ENCODE measurements at places on chromosomes 13 and 19. TPM values are rescaled to one million over a fixed set of nuclear protein-coding genes. Genes with fewer than 3 reads are reported as not detected.
A peak's percentile ranks its signal among the peaks of the same experiment; 100 is the strongest.

Gene TNPO2
- total RNA-seq = 50.4 TPM

Gene C19orf85
- not detected for total RNA-seq

Gene ZNF600
- 2.2 TPM for total RNA-seq

Gene FFAR3
- not detected for total RNA-seq

Gene RANBP3
- total RNA-seq = 49.0 TPM

Gene NPHS1
- not detected for total RNA-seq

Gene PROZ
- total RNA-seq = not detected

Gene RPS28
- total RNA-seq = 669 TPM

Gene ZC3H13
- 48.4 TPM for total RNA-seq

Gene ATP12A
- not detected for total RNA-seq

- DNase-seq = no peak
These were observed 9.8 kb downstream of the TPT1 start for GRCh38 chr13:45331123-45331619.

GRCh38 chr13:110293649-110294048, 13.3 kb downstream of the COL4A1 start:
- no peak for DNase-seq

DNA sequence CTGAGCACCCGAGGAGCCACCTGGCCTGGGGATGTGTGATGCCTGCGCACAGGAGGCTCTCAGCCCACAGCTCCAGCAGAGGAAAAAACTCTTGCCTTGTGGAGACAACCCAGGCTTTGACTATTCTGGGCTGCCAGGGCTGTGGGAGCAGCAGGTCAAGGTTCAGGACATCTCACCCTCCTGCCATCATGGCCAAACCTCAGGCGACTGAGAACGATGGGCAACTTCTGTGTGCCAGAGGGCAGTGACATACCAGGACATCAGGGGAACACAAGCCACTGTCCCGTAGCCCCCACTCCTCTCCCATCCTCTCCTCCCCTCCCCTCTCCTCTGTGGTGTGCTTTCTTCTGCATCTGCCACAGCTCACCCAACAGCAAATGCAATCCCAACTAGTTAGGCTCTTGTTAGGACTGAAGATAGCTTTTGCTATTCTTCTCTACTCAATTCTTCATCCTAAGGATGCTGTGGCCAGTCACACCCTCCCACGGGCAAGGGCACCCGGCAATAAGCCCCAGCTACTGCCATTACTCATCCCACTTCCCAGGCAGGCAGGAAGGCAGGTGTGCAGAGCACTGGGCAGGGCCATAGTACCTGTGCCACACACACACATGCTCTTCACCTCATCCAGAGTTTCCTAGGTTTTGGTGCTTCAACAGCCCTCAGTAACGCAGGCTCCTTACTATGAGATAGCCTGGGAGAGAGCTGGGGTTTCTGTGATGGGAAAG, 16.8 kb downstream of the ELL start:
- no peak for DNase-seq

DNA sequence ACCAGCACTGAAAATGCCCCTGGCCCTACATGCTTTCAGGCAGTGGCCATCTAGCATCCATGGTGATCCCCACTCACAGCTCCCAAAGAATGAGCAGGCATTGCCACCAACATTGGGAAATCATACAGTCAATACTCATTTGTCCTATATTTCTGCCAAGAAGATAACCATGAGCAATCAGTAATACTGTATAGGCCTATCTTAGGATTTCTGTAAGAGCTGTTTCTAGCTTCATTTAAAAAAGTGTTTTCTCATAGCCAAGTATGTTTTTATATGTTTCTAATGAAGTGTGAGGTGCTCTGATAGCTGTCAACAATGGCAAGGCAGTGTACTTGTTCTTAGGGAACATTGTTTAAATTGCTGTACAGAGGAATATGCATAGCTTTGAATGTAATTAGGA, 428.7 kb downstream of the FGF9 start:
- DNase-seq = no peak

DNA sequence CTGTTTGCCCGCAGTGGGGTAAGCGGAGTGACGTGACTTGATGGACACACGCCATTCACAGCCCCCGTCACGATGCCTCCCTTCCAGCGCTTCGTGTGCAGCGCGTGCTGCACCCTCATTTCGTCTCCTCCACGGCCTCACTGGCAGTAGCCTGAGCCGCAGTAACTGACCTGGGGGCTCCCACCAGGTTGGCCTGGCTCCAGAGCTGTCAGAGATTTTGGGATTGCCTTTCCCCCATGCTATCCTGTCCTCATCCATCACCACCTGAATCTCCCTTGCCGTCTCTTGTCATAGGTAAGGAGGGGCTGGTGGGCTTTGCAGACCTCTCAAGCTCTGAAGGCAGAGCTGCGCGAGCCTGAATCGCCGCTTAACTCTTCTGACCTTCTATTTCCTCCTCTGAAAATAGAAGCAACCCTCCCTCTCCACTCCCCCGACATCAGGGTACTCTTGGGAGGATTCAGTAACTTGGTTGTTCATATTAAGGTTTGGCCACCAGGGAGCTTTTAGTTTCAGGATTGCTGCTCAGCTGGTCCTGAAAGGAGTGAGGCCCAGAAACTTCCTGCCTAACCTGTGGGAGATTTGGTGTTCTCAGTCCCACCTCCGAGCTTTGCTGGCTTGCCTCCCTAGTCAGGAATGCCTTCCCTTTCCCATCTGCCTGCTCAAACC, 27.9 kb downstream of the SIGLEC5 start:
- DNase-seq = no peak

DNA sequence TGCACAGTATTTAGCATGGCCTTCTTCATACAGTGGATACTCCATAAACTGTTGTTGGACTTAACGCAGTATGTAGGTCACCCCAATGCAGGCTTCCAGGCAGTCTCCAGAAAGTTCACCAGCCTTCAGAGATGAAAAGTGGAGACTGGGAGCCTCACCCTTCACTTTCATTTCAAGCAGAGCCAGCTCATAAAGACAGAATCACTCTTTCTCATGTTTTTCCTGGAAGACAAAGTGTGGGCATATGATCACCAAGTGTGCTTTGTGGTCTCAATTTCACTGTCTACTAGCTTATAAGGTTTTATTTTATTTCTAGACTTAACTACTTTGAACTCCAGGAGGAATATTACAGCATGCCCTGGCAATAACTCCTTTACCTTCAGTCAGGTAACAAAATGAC, 26.3 kb upstream of the TNFSF11 start:
- no peak for DNase-seq

GRCh38 chr13:75675421-75675820, 39.3 kb downstream of the LMO7 start:
- DNase-seq = no peak

- no peak for DNase-seq
These were observed 9.6 kb downstream of the TINCR start for GRCh38 chr19:5558101-5558621.

DNA sequence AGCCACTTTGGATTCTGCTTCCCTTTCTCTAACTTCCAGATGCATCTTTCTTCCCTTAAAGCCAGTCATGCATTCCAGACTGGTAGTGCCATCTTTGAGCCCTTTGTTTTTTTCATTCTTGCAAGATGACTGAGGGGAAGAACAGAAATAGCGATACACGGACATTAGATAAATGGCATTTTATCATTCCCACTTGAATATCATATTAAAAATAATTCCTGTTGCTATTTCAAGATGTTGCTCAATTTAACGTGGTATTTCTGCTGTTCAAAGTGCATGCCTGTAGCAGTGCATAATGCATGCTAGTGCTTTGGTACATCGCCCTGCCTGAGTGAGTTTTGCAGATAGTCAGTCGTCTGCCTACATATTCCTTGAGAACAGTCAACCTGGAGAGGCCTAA, 140.6 kb upstream of the FRY start:
- no peak for DNase-seq

DNA sequence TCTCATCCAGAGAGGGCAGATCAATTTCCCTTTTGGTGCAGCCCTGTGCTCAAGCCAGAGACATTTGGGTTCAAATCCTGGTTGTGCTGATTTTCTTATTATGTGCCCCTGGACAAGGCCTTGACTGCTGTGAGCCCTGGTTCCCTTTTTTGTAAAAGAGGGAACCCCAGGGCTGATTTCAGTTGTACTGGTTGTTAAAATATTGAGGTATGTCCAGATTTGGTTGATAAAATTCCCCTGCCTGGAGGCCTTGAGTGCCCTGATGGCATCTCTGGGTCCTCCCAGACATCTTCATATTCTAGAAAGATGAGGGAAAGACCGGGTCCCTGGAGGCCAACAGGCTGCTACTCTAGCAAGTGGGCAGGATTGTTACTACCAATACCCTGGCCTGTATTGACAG, 14.4 kb upstream of the PLAUR start:
- no peak for DNase-seq

DNA sequence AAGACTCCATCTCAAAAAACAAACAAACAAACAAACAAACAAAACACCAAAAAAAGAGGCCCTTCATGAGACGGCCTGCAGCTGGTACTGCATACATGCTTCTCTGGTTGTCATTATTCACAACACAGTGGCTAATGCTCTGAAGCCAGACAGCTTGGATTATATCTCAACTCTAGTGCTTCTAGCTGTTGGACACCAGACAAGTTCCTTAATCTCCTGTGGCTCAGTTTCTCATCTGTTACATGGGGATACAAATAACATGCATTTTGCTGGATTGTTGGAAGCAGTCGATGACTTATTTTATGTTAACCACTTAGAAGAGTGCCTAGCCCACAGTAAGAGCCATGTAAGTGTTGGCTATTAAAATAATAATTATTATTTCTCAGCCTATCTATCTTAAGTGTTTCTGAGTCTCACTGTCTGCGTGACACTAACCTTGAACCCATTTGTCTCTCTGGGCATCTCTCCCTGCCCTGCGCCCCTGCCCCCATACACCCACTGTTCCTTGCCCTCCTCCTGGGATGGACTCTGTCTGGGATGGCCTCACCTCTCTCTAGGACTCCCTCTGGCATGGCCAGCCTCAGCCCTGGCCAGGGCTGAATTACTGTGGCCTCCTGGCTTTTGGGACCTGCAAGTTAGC, 3.1 kb upstream of the JUNB start:
- DNase-seq = no peak

DNA sequence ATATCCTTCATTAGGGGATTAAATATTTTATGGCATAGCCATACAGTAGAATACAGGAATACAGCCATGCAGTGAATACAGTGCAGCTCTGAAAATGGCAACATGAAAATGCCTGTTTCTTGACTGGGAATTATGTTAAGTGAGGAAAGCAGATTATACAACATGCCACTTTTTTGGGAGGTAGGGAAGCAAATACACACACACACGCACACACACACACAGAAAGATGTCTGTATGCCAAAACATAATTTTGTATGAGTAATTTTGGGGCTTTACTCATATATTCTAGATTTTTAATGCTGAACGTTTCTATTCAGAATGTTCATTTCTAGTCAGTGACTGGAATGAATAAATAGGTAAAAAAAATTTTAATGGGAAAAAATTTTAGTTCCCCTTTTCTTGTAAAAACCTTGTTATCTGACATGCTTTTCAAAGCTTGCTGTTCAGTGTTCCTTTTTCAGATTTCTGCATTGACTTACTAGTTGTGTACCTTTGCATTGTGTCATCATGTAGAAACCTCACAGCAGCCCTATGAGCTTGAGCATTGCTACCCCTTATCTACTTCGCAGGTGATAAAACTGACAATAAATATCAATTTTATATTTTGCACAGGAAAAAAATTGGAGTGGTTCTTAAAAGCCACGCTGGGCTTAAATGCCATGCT, 7.8 kb downstream of the GPR183 start:
- no peak for DNase-seq

- no peak for DNase-seq
These were observed 407 bp upstream of the ZNF440 start for GRCh38 chr19:11813703-11814028.

GRCh38 chr13:98981369-98982080, 3.7 kb upstream of the DOCK9 start:
- no peak for DNase-seq

DNA sequence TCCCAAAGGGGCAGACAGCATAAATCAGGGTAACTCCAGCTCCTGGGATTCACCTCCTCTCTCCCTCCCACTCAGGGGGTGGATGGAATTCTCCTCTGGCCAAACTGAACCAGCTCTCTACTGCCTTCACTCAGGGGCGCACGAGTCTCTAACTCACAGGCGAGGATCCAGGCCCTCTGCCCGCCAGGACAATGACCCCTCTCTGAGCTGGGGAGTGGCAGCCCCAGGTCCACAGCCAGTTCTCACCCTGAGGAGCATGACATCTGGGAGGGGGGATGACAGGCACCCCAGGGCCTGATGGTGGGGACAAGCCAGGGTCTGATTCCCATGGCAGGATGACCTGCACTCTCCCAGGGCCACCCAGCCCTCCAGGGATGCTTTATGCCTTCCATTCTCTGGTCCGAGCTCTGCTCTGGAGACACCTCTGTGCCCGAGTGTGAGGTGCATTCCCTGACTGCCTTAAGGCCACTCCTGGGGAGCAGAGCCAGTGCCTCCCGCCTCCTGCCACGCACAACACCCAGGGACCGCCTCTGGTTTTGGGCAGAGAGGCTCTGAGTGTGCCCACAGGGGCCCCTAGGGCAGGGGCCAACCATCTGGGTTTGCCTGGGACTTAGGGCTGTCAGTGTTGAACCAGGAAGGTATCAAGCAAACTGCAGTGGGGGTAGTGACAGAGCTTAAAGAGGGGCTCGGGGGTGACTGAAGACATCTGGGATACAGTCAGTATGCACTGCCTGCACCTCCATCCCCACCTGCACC, 66.2 kb downstream of the GNG7 start:
- DNase-seq = no peak

DNA sequence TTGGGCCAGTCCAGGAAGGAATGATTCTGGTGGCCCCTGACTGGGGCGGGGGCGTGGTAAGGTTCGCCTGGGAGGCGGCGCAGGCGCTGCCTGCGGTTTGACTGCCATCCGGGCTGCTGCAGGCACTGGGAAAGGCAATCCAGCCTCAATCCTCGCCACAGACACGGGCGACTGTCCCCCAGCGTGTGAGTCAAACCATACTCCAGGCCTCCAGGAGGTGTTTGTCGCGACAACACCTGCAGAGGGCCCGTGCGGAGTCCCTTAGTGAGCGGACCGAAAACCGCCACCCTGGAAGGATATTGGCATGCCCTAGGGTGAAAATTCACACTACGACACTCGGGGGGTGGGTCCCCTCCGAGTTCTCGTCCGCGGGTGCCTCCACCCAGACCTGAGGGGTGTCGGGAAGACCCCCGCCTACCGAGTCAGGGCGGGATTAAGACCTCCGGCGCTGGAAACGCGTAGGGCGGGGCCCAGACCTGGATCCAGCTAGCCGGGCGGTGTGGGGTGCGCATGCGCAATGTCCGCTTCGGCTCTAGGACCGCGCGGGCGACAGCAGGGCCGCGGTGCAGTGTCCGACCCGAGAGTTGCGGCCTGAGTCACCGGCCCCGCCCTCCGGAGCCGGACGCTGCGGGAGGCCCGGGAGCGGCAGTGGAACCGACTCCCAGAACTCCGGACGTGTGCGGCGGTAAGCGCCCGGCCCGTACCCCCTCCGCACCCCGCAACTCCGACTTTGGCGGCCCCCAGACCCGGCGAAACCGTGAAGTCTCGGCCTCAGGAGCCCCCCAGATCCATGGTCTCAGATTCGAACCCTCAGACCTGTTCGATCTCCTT, at the start of gene CAPNS1:
Gene CAPNS1, plus strand, starts transcription at position 594 of the 831 bp plus-strand sequence. CDS start 946 bp downstream, outside the sequence.
- peak; percentile 99 for DNase-seq

- no peak for DNase-seq
These were observed 33.3 kb upstream of the SHFL start for GRCh38 chr19:10052602-10053360.
